Right renal pelvis (tissue), 4 donors: ENCODE measurements at places on chromosomes 2 and 18.

GRCh38 chr2:95017071-95017501 lies 8.4 kb upstream of the MAL start:
- DNase-seq: no peak

GRCh38 chr2:39094717-39095363 lies 26.0 kb downstream of the SOS1 start:
- DNase-seq: no peak

- no peak for DNase-seq
These were observed 12.7 kb downstream of the MARS2 start for GRCh38 chr2:197717863-197718262.

DNA sequence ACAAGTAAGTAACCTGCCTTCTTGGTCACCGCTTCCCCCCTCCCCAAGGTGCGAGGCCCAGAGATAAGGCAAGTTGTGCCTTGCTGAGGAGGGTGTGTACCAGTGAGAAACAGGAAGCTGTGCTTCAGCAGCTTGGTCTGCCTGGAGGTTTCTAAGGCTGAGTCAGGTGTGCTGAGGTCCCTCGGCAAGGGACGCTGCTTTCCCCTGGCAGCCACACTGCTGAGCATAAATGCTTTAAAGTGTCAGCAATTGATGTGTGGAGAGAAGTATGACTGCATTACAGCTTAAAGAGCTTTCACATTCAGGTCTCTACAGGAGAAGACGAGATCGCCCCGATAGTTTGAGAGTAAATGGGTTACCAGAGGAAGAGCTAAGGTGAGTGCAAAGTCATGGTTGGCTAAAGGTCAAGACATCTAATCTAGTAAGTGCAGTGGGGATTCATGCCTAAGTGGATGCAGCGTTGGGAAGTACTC lies 86.9 kb downstream of the LIMS1 start:
- DNase-seq: no peak

DNA sequence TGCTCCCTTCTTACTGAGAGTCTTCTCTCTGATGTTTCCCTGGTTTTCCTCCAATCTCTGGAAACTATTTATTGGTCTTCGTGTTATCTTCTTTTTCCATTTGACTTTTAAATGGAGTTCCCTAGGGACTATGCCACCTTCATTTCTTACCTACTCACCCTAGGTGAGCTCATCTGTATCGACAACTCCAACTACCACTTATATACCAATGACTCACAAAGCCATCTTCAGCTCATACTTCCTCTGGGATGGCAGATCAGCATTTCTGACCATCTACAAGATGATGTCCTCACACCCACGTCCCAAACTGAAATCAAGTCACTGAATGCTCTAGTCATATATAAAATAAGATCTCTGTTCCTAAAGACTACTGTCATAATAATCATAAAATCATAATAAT lies 40.6 kb downstream of the CFAP210 start:
- no peak for DNase-seq

DNA sequence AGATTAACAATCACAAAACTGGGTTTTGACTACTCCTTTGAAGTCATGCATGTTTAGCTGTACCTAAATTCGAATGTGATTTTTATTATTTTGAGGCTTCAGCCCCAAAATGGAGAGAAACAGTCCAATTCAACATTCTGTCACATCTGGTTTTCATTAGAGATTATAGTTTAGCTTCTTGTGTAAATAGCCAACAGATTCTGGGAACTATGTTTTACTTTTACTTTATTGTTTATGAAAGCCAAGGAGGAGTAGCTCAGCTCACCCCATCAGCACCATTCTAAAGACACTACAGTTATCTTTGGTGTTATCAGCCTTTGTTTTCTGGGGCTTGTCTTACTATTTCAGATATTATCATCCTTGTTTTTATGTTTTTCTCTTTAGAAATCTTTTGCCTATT lies 465.0 kb upstream of the CWC22 start:
- DNase-seq: no peak

- DNase-seq: peak; percentile 58
These were observed 43.7 kb downstream of the HDLBP start for GRCh38 chr2:241271706-241272302.

GRCh38 chr2:237411683-237412423 lies 2.1 kb downstream of the COL6A3 start:
- no peak for DNase-seq

- DNase-seq: no peak
These were observed 260.8 kb upstream of the HDAC4 start for GRCh38 chr2:239661334-239662312.

DNA sequence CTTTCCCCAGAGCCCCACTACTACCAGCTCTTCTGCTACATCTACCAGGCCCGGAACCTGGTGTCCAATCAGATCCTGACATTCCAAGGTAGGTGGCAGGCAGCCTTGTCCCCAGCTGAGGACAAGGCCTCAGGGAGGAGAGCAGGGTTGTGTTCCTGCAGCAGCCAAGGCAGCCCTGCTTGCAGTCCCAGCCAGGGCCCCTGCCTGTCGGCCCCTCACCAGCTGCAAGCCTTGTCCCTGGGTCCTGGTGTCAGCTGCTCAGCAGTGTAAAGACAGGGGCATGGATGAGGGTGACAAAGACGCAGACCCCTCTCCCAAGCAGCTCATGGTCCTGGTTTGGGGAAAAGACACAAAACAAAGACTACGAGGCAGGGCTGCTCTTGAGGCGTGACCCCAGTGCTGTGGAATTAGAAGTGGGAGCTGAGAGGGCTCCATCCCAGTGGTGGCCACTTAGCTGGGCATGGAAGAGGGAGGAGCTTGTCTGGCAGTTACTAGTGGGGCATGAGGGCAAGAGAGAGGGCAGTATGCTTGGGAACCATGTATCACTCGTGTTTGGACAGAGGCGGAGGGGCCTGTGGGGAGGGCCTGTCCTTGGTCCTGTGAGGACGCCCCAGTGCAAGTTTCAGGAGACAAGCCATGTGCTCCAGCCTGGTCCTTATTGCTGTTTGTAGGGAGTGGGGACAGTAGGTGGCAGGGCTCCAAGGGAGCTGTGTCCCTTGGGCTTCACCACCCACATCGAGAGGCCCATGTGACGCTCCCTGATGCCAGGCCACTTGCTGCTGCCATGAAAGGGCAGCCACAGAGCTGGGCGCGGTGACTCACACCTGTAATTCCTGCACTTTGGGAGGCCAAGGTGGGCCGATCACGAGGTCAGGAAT lies 47.5 kb downstream of the LMAN2L start:
- no peak for DNase-seq

DNA sequence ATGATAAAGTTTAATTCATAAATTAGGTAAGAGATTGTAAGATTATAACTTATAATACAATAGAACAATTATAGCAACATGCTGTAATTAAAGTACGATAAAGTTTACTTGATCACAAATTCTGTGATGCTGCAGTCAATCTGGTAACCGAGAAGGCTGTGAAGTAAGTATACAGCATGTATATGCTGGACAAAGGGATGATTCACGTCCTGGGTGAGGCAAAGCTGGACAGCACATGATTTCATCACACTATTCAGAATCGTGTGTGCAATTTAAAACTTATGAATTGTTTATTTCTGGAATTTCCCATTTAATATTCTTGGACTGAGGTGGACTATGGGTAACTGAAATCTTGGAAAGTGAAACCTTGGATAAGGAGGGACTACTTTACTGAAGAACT lies 522.2 kb upstream of the CNTNAP5 start:
- no peak for DNase-seq

DNA sequence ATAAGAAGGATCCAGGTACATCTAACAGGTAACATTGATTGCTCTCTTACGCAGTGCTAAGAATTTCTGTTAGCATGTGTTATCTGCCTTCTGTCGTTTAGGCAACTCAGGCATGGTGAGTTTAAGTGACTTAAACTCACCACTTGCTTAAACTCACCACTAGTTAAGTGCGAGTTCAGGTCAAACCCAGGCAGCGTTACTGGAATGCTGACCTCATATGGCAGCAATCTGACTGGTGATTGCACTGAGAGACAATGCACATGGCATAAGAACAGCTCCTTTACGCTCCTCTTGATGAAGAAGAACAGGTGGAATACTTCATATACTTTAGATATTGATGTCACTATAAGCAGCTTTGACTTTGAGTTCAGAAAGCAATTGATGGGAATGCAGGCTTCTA lies 954.1 kb downstream of the SOCS6 start:
- no peak for DNase-seq

GRCh38 chr2:200575957-200576356 lies 9.9 kb upstream of the AOX1 start:
- DNase-seq: no peak

- DNase-seq: no peak
These were observed 50.9 kb downstream of the PLEKHA3 start for GRCh38 chr2:178531168-178531567.

DNA sequence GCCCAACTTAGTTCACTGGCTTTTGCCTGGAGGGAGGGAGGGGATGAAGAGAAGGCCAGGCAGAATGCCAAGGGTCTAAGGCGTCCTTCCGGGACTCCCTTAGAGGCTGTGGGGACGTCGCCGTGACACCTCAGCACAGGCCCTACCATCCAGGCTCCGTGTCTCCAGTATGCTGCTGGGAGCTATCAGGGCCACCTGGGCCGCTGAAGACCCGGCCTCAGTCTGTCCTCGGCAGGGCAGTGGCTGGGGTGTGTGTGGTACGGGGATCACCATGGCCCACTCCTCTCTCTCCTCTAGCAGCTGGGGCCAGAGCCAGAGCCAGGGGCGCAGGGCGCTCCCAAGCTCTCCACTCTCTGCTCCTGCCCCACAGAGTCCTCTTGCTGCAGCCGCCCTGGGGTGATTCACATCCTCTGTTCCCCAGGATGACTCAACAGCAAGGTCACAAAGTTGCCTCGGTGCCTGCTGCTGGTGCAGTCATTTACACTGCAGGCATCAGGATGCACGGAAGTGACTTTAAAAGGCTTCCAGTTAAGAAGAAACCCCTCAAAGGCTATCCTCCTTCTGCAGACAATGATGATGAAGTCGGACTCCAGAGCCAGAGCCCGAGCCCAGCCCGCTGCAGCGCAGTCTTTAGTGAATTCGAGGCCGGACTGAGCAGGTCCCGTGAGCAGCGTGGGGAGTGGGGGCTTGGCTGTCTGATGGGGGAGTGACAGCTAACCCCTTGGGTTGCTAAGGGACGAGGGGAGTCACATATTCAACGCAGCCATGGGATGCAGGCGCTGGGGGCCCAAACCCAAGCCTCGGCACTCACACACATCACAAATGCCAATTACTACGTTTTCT lies 31.9 kb downstream of the SNORC start:
- no peak for DNase-seq

- no peak for DNase-seq
These were observed 111.9 kb upstream of the COL5A2 start for GRCh38 chr2:189291460-189291859.
